ENCODE measurements at places on chromosomes 6 and 20.

DNA sequence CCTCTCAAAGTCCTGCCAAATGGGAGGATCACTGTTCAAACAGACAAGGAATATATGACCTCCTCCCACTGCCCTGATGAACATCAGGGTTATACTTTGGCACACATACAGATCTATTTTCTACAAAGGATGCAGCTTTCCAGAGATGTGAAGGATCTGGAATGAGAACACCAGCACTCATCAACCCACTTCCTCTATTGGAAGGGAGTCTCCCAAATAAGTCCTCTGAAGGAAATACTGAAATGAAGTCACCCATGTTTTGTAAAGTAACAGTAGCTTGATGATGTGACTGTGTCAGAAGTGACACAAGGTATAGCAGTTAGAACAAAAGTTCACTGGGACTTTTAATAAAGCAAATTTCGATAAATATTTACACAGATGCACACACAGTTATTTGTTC, 104.9 kb downstream of the OGFRL1 start:
- DNase-seq, result no peak

DNA sequence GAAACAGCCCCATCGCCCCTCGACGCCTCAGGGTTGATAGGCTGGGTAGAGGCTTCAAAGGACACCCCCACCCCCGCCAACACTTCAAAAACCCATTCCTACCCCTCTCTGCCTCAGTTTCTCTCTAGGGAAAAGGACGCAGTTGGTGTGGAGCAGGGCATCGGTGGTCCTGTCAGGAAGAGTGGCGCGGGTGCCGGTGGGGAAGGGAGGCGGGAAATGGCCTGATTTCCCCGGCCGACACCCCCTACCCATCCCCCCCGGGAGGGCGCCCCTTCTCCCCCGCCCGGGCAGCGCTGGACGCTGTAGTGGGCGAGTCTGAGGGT, 367 bp downstream of the NRSN2 start:
- no peak for DNase-seq

DNA sequence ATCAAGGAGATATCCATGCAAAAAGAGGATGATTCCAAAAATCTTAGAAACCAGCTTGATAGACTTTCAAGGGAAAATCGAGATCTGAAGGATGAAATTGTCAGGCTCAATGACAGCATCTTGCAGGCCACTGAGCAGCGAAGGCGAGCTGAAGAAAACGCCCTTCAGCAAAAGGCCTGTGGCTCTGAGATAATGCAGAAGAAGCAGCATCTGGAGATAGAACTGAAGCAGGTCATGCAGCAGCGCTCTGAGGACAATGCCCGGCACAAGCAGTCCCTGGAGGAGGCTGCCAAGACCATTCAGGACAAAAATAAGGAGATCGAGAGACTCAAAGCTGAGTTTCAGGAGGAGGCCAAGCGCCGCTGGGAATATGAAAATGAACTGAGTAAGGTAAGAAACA, 10.1 kb upstream of the SNRNP48 start:
- DNase-seq, result no peak

DNA sequence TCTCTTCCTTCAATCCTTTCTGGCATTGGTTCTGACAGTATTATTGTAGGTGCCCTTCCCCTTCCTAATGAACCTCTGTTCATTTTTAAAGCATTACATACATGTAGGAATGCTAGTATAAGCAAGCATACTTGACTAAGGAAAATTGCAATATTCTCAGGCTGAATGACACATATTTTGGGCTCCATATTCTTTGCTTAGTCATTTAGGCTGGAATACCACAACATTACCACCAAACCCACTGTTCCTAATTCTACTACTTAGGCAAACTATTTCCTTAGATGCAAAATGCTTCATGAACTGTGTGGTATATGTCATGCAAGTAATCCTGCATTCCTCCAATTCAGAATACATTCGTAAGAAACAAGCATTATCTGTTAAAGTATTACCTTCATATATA, 113.9 kb downstream of the PRDM1 start:
- DNase-seq, result no peak

DNA sequence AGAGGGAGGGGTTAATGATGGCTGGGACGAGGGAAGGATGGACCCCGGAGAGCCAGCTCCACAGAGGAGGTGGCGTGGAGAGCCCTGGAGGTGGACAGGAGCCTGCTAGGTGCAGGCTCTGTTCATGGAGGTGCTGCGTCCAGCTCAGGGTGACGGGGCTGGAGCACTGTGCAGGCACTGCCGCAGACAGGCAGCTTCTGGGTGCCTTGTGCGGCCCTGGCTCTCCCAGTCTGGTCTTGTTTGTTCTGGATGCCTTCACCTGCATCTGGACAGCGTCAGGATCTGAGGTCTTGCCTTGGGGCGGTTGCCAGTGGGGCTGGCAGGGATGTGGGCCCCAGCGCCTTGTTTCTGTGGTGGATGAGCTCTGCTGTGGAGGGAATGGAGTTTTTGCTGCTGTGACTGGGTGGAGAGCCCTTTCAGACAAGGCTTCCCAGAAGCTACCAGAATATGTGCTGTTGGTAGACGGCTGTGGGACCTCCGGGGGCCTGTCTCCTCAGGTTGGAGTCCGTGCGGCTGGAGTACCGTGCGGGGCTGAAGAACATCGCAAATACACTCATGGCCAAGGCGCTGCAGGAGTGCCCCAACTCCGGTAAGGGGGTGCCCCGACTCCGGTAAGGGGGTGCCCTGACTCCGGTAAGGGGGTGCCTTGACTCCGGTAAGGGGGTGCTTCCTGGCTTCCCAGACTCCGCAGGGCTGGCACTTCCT, 7.8 kb upstream of the C20orf204 start:
- no peak for DNase-seq

All from activated CD4-positive, alpha-beta memory T cell treated with anti-CD3 and anti-CD28 coated beads for 36 hours (primary cell).